ENCODE measurements at places on chromosomes 5 and 9.
A peak's percentile ranks its signal among the peaks of the same experiment; 100 is the strongest.

GRCh38 chr5:89421035-89421434 is 538.1 kb upstream of the MEF2C start:
- DNase-seq, result no peak

- DNase-seq, result no peak
These were observed 172.2 kb downstream of the DAB2IP start for GRCh38 chr9:121823451-121824169.

DNA sequence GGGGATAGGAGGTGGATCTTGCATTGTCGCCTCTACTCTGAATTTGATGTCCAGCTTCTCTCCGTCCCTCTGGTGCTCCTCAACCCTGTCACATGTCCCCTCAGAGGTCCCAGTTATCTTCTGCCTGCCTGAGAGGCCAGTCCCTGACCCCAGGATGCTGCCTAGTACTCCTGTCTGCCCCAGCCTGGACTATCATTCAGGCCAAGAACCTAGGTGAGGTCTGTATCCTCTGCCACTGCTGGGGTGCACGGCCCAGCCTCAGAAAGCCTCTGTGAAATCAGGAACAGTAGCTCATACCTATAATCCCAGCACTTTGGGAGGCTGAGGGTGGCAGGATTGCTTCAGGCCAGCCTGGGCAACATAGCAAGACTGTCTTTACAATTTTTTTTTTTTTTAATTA is 8.6 kb downstream of the SPINK4 start:
- no peak for DNase-seq

GRCh38 chr9:7369384-7369821 is 430.2 kb downstream of the DMAC1 start:
- DNase-seq, result no peak

DNA sequence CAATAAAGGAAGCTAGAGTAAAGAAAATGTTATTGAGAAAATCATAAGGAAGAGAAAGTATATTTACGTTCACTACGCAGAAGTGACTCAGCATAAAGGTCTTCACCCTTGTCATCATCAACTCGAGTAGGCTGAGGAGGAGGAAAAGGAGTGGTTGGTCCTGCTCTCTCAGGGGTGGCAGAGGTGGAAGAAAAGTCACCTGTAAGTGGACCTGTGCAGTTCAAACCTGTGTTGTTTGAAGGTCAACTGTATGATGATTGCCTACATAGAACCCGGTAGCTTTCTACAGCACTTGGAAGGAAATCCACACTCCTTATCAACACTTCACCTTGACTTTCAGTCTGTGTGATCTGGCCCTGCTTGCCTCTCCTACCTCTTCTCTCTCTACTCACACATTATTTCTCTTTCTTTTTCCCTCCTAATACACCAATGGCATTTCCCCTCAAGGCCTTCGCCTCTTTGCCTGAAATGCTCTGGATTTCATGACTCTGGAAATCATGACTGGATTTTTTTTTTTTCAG is 109.3 kb upstream of the CPEB4 start:
- DNase-seq, result no peak

DNA sequence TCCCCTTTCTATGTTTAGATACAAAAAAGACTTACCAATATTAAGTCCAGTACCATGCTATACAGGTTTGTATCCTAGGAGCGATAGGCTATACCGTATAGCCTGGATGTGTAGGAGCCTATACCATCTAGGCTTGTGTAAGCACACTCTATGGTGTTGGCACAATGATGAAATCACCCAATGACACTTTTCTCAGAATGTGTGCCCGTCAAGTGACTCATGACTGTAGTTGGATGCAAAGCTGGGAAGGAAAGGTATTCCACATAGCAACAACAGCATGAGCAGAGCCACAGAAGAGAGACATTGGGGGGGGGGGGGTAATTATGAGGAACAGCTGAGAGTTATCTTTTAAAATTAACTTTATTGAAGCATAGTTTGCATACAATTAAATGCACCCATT is 63.2 kb downstream of the TTLL11 start:
- no peak for DNase-seq

GRCh38 chr5:23648656-23649055 is 141.2 kb downstream of the PRDM9 start:
- no peak for DNase-seq

DNA sequence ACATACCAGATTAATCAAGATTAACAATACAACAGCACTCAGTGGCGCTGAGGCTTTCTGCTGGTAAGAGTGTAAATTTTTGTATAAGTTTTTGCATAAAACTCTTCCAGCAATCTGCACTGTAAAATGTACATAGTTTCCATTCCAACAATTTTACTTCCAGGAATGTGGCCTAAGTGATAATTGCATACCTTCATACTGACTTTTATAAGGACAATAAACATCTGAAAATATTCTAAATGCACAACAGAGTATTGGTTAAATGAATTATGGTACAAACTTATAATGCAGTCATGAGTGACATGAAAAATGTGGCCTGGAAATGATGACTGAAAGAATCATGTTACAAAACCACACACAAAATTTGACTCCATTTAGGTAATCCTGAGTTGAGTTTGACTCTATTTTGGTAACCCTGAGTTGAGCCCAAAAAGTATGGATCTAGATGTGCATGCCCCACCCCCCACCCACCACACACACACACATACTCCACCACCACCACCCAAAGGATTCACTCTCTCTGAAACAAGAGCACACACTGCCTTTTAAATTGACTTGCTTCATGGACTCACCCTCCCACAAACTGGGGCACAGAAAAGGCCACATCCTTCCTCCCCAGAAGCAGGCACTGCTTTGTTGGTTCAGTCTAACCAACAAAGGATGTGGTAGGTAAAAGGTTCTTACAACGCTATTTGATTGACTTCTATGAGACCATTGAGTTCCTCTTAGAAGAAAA is 137.6 kb downstream of the SUSD1 start:
- peak; percentile 23 for DNase-seq

- no peak for DNase-seq
These were observed 22.9 kb upstream of the MSH3 start for GRCh38 chr5:80631278-80632259.

GRCh38 chr9:1637401-1637800 is 377.7 kb upstream of the SMARCA2 start:
- no peak for DNase-seq

DNA sequence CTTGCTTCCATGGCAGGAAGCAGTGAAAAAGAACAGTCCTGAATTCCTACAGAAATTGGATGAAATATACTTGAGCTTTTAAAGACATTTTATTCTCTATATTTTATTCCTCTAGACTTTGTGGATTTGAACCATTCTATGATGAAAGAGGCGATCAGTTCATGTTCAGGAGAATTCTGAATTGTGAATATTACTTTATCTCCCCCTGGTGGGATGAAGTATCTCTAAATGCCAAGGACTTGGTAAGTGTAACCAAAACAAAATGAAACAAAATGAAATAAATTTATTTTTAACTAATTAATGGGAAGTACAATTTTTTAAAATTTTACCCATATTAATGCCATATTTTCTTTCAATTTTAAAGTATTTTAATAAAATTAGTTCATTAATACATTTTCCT is 34.1 kb downstream of the STARD4 start:
- DNase-seq, result no peak

- DNase-seq, result no peak
These were observed 188.7 kb downstream of the FBXL17 start for GRCh38 chr5:108193021-108193795.

DNA sequence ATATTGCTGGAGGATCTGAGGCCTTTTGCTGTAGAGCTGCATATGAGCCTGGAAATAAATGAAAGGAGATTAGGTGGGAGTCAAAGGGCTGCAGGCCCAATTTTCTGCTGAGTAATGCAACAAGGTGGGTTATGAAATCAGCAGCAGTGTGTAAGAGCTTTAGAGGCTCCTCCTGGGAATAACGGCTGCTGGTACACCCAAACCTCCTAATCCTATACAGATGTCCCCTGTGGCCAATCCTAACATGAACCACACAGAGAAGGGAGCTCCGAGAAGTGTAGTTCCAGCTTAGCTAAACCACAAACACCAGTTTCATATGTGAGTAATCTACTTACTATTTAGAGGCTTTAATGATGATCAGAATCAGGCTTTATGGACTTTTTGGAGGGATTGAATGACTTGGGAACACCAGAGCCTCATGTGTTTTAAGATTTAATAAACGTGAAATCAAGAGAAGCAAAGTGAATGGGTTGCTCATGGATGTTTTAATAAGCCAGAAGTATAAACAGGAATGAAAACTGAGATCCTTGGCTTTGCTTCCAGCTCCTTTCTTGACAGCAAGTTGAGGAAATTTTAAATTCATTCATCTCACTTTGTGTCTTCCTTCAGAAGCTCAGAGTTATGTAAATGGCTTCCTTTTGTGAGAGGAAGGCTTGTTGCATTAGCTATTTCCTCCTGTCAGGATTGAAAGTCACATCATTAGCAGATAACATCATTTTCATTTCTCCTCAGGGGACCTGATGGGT is 437.5 kb downstream of the TMEM232 start:
- no peak for DNase-seq

- DNase-seq, result no peak
These were observed 56.9 kb downstream of the ASS1 start for GRCh38 chr9:130501639-130502038.

DNA sequence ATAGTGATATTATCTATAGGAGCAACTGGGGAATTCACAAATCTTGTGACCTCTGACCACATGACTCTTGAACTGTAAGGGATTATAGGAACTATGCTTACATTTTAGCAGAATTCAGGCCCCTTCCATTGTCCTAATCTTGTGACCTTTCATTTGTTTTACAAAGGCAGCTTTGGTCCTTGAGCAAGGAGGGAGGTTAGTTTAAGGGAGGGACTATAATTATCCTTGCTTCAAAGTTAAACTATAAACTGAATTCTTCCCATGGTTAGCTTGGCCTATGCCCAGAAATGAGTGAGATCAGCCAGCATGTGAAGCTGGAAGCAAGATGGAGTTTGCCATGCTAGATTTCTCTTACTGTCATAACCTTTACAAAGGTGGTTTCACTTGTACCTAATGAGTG is 51.2 kb downstream of the TARS1 start:
- DNase-seq, result no peak

DNA sequence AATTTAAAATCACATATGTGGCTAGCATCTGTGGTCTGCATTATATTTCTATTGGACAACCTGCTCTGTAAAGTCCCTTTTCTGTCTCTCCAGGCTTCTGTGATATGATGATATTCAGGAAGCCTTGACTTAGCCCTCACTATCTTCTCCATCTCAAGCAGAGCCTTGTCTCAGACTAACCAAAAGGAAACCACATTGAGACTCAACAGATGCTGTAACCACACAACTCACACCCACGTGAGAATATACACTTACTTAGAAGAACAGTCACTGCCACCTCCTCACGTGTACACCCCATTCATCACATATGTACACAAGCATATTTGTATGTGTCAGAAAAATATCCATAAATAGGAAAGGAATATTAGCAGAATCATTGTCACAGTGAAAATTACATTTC is 33.6 kb downstream of the HTR4 start:
- DNase-seq, result no peak

GRCh38 chr9:105259731-105260612 is 15.5 kb downstream of the SLC44A1 start:
- DNase-seq, result no peak

DNA sequence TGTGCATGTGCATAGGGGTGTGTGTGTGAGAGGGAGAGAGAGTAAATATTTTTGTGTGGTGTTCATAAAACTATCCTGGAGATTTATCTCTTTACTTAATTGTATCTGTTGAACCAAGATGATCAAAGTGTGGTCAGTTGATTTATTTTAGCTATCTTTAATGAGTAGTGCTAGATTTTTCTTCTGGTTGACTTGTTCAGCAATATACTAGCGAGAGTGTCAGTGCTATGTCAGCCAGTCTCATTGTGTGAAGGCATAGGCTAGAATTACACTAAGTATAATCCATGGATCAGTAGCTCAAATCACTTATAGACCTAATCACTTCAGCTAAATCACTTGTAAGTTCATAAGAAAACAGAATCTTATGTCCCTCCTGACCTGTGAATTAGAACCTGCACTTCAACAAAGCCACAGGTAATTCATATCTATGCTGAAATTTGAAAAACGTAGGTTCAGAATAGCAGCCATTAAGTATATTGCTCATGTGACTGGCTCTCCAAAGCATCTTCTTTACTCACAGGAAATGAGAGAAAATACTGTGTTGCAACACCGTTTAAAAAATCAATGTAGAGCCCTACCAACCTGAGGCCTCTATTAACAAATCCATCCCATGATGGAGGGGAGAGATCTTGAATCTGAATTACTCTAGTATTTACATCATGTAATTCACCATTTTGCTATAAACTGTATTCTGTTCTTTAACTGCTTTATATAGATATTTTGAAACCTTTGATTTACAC is 203.1 kb upstream of the ACTBL2 start:
- no peak for DNase-seq

DNA sequence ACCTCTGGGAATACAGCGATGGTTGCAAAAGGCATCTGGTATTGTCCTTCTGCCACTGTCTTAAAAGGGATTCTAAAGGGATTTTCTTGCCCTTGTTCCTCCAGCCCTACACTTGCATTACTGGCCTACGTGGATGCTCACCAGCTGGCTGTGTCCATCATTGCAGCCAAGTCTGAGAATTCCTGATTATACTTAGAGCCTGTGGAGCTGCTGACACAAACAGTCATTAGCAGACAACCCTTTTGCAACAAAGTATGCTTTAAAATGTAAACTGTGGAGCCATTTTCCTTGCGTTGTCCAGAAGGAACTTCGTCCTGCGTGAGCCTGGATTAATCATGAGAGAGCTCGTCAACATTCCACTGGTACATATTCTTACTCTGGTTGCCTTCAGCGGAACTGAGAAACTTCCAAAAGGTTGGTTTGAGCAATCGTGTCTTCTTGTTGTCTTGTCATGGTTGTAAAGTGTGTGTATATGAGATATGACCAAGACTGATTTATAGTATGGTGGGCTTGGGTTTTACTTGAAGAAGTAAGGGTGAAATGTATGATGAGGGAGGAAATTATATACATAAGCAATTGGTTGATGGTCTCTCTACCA is at the start of gene MUSK:
MUSK (plus strand) TSS at position 222 of the 598 bp plus-strand sequence; CDS start at position 336, 114 bp downstream.
- no peak for DNase-seq

- DNase-seq, result no peak
These were observed 94.1 kb upstream of the TRIM32 start for GRCh38 chr9:116592970-116593369.

DNA sequence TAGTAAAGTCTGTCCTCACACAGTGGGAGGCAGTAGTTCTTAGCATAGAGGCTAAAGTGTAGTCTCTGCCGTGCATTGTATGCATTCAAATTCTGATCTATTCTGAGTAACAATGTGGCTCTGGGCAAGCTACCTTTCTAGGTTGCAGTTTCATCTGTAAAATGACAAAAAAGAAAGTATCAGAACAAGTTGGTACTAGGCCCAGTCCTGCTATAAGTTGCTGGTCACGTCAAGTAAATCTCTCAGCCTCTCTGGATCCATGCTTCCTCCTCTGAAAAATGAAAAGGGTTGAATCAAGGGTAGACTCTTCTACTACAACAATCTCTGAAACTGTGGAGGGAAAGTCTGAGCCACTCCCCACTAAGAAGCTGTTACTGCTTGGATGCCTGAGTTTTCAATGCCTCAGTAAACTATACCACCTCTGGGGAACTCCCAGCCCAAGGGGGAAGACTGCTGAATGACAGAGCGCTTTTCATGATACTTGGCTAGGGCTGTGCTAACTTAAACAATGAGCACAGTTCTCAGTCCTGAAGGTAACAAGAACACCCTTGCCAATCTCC is 34.5 kb upstream of the SPARC start:
- DNase-seq, result no peak

GRCh38 chr9:34536685-34537084 is 13.9 kb upstream of the ENHO start:
- no peak for DNase-seq
